ENCODE measurements at places on chromosomes 6 and 20.

DNA sequence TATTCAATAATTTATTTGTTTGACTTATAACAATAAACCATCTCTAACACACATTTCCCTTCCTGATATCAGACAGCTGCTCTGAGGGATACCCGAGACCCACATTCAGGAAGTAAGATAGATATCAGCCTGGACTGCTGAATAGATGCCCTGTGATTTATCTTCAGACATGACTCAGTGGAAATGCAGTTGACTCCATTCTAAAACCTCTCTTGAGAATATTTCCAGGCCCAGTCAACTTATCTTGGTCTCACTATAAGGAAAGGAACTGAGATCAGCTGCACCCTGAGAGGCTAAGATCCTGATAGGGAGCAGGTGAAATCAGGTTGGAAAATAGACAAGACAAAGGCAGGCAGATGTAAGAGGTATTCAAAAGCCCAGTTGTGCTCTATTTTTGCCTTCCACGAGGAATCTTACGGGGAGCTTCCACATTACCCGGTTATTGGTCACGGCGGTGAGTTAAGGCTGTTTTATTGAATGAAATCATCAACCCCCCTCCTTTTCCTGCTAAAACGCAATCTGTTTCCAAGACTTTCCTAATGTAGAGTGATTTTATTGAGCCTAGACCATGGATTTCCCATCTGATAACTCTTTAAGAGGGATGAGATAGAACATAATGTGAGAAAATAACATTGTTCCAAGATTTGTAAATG is 25.5 kb downstream of the C6orf15 start:
- DNase-seq: peak; percentile 47

GRCh38 chr6:33426590-33427511 is 7.0 kb downstream of the SYNGAP1 start:
- DNase-seq: peak; percentile 14

GRCh38 chr6:5305968-5306626 is 44.8 kb downstream of the FARS2 start:
- DNase-seq: no peak

DNA sequence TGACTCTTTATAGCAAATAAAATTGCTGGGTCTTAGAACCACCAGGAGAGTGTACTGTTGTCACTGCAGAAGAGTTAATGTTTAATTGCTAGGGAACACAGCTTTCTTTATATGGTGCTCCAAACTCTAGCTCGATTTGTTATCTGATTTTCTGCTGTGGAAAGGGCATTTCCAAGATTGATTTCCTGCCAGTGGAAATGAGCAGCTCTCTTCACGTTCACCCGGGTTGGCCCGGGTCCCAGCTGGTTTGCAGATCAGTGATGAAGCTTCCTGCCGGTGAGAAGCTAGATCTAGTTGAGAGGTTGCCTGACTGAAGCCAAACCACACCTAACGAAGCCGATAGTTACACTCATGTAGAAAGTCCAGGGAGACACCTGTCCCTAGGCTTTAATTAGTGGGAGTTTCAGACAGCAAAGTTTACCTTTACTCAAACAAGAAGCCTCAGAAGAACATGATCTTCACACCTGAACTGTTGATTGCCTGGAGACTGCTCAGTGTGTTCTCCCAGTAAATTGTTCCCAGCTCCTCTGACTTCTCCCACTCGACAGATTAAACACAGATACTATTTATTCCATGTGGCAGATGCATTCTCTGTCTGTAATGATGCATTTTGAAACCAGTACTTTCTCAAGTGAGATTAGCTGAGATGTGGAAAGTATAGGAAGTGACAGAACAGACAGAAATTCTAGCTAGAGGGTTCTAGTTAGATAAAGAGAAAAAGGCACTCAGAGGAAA is 27.8 kb downstream of the PAQR8 start:
- DNase-seq: peak; percentile 65

DNA sequence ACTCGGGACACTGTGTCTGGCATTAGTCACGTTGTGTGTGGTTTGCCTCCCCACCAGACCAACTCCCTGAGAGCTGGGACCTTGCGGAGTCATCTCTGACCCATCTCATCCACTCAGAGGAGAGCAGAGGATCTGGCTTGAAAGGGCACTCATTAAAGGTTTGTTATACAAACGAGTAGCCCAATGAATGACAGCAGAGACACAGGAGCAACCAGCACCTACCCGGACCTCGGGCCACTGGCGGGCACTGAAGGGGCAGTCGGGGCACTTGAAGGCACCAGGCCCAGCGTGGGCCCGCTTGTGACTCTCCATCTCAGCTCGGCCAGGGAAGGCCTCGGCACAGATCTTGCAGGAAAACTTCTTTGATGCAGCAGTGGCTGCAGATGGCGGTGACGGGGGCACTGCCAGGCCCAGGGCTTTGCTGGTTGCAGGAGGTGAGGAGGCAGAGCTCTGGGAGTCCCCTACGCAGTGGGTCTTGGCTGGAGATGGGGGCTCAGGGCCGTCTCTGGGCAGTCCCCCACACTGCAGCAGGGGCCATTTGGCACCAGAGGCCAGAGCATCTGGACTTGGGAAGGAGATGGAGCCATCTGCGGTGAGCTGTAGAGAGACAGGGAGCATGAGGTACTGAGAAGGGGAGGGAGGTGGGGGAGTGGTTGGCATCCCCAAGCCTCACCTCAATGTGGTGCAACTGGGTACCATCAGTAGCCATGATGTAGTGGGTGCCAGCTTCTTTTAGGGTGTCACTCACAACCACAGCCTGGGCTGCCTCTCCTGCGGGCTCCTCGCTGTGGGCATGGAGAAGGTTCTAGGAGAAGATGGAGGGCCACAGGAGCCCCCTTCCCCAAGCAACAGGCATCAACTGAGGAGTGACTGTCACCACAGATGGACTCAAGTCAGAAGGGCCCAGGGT is 17.7 kb downstream of the PCIF1 start:
- DNase-seq: no peak

DNA sequence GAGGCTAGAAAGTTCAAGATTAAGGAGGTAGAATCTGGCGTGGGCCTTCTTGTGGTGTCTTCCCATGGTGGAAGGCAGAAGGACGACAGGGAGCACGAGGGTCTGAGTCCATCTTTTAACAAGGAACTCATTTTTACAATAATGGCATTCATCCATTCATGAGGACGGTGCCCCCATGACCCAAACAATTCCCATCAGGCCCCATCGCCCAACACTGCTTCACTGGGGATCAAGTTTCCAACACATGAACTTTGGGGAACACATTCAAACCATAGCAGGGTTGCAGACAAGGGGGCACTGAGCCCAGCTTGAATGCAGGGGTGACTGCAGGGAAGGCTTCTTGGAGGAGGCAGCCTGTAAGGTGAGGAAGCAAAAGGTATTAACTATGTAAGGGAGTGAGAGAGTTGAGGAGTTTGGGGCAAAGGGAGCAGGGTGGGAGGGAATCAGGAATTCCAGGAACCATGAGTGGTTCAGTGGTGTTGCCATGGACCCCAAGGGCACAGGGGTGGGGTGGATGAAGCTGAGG is 5.5 kb downstream of the RAB44 start:
- no peak for DNase-seq

DNA sequence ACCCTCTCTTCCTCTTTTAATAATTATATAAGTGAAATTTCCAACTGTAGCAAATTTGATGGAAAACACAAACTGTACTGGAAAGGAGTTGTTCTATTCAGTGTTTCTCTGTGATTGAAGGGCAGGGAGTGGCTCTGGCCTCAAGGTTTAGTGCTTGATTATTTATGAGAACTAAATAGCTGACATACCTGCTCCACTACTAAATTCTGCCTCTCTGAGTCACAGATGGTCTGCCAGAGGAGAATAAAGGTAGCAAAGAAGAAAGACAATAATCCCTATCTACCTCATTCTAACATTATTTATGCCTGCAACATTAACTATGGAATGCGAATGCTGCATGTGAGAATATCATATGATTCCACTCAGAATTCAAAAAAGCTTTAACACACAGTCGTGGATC is 9.3 kb downstream of the BMP5 start:
- DNase-seq: no peak

GRCh38 chr20:20755231-20755630 is 42.8 kb upstream of the RALGAPA2 start:
- DNase-seq: peak; percentile 36

- DNase-seq: no peak
Observed at GRCh38 chr6:142845143-142845571, 99.8 kb downstream of the HIVEP2 start.

- DNase-seq: no peak
Observed at GRCh38 chr20:44704551-44704971, 10.6 kb upstream of the CCN5 start.

DNA sequence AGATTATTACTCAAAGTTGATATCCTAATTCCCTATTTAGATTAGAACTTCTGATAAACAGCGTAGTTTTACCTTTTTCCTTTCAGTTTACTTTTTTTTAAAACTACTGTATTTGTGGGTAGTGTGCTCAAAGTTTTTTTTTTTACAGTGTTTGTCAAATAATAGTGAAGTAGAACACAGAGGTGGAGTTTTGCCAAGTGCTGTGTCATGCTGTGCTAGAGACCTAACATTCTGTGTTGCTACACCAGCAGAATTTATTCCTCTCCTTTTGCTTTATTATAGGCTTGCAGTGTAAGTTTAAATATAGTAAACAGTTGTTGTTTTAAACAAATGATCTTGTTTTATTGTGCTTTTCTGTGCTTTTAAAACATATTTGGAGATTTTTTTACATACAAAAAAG is 125.4 kb downstream of the HIVEP1 start:
- peak; percentile 31 for DNase-seq

DNA sequence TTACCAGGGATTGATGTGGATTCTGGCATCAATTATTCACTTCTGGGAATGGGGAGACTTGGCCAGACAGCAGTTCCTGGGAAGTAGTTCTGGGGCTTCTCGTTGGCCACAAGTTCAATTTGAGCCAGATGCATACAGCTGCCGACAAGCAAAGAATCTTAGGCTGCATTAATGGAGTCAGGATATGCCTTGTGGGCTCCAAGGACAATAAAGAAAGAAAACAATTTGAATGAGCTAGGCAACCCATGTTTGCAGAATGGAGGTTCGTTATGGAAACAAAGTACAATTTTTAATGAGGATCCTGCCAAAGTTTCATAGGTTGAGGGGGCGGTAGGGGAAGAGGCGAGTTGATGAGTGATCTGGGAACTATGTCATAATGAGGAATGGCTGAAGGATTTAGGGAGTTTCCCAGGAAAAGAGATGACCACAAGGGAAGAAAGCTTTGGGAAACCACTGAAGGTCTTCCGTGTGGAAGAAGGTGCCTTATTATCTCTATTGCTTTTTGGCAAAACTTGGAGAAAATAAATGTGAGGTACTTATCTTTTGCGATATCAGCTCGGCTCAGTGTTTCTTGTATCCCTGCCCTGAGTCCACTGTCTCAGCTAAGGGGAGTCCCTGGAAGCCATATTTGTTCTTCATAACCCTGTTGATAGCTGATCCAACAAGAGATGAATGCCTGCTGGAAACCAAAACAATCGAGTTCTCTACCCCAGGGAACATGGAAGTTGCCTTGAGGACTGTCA is 181.0 kb upstream of the ZNF217 start:
- DNase-seq: no peak

DNA sequence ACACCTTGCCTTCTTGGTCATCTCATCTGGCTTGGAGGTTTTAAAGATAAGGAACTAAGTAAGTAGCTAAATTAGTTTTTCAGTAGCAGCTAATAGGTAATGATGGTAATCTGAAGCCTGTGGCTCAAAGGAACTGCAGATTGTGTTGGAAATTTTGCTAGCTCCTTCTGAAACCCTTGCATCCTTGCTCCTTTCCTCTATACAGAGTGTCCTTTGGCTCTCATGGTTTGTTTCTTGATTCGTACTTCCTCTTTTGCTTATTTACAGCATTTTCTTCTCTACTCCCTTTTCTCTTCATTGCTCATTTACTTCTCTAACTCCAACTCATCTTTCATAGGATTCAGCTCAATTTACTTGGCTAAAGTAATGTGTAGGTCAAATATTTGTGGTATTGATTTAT is 19.0 kb downstream of the LRRC1 start:
- DNase-seq: no peak

DNA sequence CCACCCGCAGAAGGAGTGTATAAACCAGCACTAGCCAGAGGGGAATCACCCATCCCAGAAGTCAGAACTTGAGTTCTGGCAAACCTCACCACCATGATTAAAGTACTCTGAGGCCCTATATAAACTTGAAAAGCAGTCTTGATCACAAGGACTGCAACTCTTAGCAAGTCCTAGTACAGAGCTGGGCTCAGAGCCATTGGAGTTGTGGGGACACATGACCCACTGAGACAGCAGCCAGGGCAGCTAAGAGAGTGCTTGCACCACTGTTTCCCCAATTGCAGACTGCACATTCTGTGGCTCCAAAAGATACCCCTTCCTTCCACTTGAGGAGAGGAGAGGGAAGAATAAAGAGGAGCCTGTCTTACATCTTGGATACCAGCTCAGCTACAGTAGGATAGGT is 4.7 kb upstream of the MCM9 start:
- DNase-seq: no peak

DNA sequence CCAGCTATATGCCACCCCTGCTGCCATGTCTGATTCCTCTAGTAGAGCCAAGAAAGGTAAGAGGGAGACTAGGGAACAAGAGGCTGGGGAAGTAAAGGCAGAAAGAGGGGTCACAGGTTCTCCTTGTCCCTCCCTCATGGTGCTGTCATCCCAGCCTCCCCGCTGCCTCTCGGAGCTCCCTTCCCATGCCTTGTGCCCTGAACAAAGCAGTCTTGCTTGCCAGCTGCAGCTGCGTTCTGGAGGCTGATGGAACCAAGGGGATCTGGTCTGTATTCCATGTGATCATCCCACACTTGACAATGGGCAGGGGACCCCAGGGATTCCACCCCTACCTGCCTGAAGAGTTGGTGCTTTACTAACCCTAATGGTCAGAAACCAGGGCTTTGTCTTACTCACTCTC is 61.4 kb downstream of the DAAM2 start:
- DNase-seq: no peak

DNA sequence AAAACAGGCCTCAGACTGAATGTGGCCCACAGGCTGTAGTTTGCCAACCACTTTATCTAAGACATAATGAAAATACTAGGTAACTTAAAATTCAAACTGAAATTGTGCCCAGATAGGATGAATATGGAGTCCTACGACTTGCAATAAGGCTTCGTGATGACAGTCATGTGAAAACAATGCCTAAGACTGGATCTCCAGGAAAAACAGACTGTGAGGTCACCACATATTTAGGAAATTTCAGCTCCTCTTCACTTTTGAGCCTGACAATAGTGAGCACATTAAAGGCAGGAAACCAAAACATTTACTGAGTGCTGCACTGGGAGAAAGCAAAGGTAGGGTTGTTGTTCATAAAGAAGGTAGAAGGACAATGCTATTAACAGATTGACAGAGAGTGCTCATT is 50.0 kb downstream of the RTN4IP1 start:
- DNase-seq: no peak

GRCh38 chr6:100913400-100914276 is 32.5 kb upstream of the ASCC3 start:
- no peak for DNase-seq

GRCh38 chr6:1524040-1524480 is 85.7 kb upstream of the FOXC1 start:
- DNase-seq: peak; percentile 75
